NCI-H187 treated with DMSO at 0.1 percent for 48 hours (cell line): ENCODE measurements at places on chromosomes 12 and 14.

DNA sequence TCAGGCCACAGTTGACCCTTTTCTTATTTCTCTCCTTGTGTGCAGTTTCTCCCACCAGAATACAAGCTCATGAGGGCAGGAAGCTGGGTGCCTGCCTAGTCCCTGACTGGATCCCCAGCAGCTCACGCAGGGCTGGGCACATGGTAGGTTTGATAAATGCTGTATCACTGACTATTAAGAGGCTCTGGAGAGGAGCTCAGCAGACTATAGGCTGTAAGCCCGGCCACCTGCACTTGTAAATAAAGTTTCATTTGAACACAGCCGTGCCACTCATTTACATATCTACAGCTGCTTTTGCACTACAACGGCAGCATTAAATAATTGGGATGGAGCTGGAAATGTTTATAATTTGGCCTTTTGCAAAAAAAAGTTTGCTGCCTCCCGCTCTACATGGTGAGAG lies 32.0 kb downstream of the CHGA start:
- DNase-seq = no peak

- DNase-seq = no peak
Observed at GRCh38 chr12:107474639-107475539, 210.7 kb upstream of the PWP1 start.

- no peak for DNase-seq
Observed at GRCh38 chr12:53719649-53720048, 7.6 kb downstream of the CALCOCO1 start.

- DNase-seq = no peak
Observed at GRCh38 chr14:101064718-101065117, 161.2 kb upstream of the RTL1 start.

DNA sequence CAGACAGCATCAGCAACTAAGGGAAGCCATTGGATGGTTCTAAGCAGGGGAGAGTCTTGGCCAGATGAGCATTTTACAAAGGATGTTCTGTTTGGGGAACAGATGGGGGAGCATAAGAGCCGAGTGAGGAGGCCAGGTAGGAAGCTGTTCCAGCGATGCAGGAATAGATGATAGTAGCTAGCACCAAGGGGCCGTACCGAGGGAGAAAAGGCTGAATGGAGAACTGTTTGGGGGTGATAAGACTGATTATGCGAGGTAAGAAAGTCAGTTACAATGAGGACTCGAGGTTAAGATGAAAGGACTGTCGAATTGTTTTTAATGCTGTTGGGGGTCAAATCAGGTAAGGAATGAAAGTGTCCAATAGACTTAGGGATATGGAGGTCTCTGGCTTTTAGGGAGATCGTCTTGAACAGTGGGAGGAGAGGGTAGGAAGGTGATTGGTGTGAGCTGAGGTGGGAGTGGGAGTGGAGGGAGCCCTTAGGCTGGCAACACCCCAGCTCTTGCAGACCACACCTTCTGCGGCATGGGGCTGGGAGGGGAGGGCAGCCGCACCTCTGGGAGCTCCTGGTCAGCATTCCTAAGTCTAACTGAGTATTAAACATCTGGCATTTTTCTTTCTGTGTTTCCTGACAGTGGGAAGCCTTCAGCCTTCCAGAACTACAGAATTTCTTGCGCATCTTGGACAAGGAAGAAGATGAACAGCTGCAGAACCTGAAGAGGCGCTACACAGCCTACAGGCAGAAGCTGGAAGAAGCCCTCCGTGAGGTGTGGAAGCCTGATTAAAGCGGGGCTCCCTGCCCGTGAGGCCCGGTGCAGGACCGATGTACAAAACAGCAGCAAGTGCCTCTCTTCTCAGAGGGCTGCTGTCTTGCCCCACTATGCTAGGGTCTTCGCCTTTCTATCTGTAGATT lies 64.8 kb downstream of the GNS start:
- DNase-seq = no peak

DNA sequence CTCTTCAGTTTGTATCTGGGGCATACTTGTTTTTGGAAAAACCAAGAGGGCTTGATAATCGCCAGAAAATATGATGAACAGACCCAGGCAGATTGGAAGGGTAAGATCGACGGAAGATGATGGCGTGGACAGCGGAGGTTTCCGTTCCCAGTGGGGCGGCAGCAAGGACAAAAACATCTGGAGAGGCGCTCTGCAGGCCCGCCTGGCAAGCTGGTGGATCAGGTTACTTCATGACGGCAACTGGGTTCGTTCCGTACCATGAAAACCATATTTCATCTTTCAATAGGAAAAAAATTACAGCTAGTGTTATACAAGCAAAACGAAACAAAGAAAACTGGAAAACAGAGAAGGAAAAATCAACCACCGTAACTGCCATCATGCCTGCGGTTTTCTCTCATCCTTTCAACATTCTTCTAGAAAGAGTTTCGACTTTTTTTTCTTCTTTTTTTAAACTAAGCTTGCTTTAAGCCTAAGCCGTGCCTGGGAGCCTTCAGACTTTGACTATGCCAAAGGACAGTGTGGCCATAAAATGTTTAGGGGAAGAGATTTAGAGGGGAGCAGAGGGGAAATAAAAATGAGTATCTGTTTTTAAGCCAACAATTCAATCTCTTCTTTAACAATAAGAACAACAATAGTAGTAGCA lies 210.5 kb downstream of the FOXN3 start:
- no peak for DNase-seq

DNA sequence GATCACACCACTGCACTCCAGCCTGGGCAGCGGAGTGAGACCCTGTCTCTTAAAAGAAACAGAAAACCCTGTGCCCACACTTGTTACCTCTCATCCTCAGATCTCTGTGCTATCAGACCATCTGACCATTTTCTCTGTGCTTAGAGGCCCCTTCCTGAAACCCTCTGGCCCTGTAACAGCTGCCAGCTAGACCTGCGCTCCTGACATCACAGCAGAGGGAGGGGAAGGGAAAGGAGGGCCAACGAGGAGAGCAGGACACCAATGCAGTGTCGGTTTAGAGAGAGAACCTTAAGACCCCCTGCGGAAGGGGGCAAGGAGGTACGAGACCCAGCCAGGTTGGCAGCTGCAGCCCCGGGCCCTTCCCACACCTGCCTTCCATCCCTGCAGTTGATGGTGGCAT lies 42.4 kb downstream of the SLC8B1 start:
- DNase-seq = no peak
